ENCODE measurements at places on chromosomes 3 and 15.
A peak's percentile ranks its signal among the peaks of the same experiment; 100 is the strongest.

GRCh38 chr15:35596285-35596684, 50.3 kb upstream of the DPH6 start:
- no peak for DNase-seq

DNA sequence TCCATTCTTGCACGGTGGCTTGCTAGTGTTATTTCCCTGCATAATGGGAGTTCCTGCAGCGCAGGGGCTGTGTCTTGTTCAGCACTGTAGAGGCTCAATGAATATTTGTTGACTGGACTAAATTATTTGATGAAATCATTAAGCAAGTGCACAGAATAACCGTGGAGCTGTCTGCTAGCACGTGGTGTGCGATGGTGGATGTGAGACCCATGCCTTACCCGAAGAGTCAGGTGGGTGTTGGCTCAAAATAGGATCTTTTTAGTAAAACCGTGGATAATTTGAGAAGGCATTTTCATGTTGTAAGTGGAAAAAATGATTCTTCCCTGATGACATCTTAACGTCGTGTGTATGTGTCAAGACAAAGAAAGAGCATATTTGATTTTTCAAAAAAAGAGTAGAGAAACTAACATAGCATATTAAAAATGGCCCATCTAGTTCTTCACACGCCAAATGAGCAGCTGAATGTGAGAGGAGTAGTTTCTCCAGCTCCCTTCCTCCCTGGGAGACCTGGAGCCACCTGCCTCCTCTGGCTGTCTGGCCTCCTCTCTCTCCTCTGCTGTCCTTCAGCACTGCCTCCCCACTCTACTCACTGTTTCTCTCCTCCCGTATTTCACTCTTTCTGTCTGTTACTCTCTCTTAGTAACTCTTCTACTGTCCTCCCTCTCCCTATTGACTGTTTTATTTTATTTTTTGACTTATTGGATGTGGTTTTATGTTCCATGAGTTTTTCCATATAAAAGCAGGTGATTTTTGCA, 6.3 kb downstream of the FAM81A start:
- no peak for DNase-seq

GRCh38 chr3:7687428-7688147, 814.0 kb upstream of the LMCD1 start:
- DNase-seq: no peak

DNA sequence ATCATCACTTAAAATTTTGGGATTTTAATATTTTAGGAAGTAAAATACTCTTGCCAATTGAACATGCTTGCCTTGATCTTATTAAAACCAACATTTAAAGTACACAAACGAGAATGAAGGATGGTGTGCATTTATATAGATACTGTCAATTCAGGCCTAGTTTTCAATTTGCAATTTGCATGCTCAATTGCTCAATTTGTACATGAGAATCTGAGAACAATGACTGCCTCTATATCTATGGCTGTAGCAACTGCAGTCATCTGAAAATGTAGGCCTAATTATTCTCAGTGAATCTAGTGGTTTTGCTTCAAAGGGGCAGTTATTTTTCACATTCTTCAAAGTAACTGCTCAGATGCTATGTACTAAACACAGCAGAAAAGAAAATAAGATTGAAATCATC, 18.8 kb downstream of the ZBBX start:
- DNase-seq: no peak

DNA sequence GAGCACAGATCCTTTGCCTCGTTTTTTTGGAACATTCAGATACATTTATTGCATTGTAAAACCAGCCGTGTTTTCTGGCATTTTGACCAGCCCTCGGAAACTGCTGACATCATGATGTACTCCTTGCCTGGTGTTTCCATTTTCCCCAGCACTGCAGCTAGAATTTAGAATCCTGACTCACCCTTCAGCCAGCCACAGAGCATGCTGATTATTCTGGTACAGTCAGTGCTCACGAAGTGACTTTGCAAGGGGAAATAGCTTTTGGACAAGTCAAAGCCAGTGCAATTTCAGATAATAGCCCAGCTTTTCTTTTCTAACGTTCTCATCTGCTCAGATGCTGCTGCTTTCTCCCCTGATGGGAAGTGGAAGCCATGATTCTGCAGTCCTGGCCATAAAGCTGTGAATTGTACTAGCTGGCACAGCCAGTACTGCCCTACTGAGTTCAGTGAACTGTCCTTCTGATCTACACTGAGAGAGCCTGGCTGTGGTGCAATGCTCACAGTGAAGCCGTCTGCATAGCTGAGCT, 12.1 kb upstream of the CNBP start:
- DNase-seq: peak; percentile 84

DNA sequence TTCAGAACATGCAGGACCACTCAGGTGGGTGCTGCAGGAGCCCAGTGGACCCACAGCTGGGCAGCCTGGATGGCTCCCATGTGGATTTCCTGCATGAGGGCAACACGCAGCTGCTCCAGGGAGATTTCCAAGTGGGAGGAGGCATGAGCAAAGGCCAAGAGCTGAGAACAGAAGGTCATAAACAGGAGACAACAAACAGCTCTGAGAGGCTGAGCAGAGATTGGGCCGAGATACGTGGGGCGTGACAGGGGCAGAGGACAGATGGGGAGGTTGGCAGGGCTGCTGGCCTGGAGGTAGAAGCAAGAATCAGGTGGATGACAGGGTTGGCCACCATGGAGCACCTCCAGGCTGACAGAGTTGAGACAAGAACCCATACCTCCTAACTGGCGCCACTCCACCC, 2.9 kb downstream of the PHGR1 start:
- no peak for DNase-seq

DNA sequence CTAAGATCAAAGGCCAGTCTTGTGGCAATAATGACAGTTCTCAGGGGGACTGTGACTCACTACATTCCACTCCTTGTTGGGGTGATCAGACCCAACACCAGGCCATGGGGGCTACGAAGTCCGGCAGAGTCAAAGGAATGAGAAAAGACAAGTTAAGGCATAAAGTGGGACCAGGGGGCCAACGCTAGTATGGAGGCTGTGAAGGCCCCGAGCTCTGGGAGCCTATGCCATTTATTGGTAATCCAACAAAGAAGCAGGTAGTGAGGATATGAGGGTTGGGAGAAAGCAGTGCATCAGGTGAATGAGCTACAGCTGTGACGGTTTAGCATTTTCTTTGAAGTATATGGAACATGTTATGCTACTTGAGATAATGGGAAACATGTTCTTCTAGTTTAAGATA, 104.4 kb upstream of the C2CD4B start:
- DNase-seq: peak; percentile 30

DNA sequence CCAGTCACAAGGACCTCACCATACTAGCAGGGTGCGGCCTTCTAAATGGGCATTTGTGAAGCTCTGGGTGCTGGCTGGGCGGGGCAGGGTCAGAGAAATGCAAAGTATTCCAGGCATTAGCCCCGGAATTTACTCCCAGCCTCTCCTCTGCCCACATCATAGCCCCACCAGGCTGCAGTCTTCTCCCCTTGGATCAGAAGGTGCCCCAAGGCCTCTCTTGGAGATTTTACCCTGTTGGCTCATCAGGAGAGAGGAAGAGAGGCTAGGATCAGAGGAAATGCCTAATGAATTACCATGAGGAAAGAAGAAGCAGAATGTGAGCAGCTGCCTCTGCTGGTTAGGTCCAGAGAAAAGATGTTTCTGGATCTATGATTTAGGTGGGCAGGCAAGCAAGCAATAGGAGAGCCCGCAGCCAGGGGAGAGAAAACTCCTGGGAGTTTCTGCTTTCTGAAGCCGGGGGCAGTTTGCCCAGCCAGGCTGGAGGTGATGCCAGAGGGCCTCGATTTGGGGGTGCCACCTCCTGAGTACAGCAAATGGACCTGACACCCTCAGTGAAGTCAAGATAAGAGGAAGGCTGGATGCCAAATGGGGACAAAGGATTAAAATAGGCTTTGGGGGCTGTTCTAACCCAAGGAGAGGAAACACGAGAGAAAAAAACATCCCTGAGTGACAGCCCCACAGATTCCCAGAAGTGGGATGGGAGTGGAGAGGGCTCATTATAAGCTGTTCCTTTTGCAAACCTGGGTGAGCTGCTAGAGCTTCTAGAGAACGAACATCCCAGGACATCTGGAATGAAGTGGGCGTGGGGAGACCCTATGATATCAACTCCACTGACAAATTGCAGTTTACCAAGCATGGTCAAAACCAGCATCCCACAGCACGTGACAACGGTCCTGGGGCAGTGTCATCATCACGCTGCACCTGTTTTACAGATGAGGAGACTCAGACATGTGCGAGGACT, 65.4 kb downstream of the BDH1 start:
- DNase-seq: no peak

DNA sequence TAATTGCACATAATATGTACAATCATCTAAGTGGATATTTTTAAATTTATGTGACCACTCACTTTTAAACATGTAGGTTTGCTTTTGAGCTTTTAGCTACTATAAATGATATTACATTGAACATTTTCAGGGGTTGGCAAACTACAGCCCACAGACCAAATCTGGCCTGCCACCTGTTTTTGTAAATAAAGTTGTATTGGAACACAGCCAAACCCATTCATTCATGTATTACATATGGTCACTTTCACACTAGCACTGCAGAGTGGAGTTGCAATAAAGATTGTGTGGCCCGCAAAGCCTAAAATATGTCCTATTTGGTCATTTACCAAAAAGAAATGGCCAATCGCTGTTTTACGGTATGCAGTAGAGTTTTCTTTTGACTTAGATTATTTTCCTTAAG, 21.2 kb downstream of the CMTM7 start:
- DNase-seq: peak; percentile 12

DNA sequence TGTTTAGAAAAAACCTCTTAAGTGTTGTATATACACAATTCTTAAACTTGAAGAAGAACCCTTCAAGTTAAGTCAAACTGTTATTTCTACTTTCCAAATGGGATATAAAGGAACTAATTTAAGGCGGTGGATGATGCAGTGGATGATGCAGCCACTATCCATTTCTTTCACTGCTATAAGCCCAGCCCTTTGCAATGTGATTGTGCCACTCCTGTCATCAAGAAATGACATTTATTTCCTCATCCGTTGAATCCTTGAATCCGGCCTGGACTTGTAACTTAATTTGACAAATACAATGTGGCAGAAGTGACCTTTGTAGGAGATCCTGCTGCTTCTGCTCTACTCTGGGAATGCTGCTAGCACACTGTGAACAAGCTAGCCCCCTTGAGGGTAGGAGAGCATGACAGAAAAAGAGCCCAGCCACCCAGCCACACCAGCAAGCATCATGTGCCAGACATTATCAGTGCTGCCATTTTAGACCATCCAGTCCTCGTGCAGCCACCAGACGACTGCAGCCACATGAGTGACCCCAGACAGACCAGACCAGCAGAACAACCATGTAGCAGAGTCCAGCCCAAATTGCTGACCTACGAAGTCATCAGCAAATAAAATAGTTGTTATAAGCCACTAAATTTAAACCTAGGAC, 47.4 kb downstream of the UACA start:
- no peak for DNase-seq

DNA sequence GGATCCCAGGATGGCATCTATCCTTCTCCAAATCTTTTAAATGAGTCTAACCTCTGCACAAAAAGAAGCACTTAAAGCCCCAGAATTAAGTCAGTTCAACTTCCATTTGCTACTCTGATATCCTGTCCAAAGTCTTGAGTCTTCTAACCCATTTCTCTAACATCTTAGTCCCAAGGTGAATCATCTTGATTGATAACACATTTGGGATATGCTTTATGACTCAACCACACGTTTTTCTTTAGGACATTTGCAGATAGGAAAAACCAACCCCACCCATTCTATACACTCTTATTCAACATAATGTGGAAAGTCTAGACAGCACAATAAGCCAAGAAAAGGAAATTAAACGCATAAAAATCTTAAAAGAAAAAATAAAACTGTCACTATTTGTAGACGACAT, 18.8 kb upstream of the TEX9 start:
- DNase-seq: no peak

DNA sequence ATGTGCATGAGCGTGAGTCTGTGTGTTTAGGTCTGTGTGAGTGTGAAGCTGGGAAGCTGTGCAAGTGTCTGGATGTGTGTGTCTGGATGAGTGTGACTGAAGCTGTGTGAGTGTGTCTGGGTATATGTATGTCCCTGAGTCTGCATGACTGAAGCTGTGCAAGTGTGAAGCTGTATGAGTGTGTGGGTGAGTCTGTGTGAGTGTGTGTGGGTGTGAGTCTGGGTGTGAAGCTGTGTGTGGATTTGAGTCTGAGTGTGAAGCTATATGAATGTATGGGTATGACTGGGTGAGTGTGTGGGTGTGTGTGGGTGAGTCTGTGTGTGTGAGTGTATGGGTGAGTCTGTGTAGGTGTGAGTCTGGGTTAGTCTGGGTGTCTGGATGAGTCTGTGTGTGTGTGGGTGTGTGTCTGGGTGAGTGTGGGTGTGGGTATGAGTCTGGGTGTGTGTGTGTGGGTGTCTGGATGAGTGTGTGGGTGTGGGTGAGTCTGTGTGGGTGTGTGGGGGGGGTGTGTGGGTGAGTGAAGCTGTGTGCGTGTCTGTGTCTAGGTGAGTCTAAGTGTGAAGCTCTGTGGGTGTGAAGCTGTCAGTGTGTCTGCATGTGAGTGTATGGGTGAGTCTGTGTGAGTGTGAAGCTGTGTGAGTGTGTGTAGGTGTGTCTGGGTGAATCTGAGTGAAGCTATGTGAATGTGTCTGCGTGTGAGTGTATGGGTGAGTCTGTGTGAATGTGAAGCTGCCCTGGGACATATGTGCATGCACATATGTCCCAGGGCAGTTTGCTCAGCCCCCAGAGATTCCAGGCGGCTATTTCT, 20.3 kb downstream of the MINAR1 start:
- no peak for DNase-seq

- DNase-seq: no peak
Observed at GRCh38 chr3:37221407-37221806, 47.0 kb upstream of the LRRFIP2 start.

- DNase-seq: no peak
Observed at GRCh38 chr3:89198591-89198990, 91.2 kb downstream of the EPHA3 start.

DNA sequence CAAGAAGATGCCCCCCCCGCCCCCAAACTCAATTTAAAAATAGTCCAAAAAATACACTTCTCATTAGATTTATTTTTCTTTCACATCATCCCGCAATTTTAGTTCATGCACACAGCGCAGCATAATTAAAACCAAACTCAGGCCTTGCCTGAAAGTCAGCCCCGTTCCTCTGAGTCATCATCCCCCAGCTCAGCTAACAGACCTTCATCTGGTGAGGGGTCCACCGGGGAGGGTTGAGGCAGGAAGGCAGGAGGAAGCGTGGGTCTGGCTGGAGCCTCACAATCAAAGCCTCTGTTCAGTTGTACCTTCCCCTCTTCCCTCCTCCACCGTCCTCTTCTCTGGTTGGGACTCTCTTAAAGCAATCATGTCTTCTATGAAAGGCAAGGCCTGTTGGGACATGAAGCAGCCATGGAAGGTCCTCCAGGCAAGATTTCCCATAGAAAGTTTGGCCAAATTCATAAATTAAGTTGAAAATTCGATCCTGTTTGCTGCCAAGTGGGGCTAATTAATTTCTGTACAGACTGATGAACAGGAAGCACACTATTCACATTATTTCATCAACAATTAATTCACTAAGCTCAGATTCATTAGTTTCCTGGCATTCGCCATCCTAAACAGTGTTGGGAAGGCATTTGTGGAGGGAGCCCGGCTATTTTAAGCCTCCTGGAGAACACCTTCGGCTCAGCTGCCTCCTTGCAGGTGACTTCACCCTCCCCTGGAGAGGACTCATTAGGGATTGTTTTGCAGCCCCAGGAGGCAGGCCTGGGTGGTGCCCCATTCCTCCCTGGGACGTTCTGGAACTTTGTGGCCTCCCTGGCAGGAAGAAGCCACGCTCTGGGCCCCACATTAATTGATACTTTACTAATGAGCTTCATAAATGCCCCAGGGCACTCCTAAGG, 72.3 kb upstream of the BNC1 start:
- DNase-seq: no peak

Measured in OCI-M1 (cell line).